NCI-H1048 (cell line): ENCODE measurements at places on chromosomes 11 and 22.

GRCh38 chr11:117230286-117230961 is 1.4 kb downstream of the PCSK7 start:
- no peak for DNase-seq

- no peak for DNase-seq
Measured at GRCh38 chr11:120261931-120262330, 22.0 kb downstream of the POU2F3 start.

- no peak for DNase-seq
Measured at GRCh38 chr11:46903846-46904245, 14.5 kb downstream of the LRP4 start.

DNA sequence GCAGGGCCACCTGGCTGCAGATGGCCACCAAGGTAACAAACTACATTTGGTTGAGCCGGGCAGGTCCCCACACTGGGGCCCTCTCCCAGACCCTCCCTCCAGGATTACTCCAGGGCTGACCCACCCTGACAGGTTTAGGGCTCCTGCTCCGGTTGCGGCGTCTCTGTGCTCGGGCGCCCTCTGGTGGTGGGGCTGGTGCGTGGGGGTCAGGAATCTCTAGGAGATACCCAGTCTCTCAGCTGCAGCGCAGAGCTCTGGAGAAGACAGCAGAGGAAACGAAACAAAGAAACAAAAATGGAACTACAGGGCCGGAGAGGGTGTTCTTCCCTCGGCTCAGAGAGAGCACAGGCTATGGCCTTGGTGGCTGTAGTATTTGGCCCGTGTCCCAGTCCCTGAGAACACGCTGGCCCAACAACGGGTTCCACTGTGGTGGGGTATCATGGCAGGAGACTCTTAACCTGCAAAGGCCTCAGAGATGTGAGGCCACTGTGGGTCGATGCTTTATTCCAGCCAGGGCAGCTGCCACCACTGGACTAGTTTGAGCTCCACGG is 2.4 kb downstream of the C11orf96 start:
- no peak for DNase-seq

DNA sequence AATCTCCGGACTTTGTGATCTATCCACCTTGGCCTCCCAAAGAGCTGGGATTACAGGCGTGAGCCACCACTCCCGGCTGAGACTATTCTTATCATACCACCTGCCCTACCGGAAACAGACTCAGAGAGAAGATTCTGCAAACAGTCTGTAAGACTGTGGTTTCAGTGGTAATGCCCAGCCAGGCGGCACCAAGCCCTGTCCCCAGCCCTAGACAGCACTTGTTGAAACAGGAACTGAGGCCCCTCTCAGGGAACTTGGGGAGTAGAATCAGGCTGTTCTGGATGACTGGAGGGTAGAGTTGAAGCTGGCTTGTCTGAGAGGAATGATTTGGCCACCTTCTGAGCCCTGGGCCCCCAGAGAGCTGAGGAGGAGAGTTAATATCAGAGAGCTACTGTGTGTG is 1.3 kb upstream of the INSC start:
- DNase-seq = no peak

- DNase-seq = no peak
Measured at GRCh38 chr11:110513846-110514437, 84.2 kb downstream of the FDX1 start.

GRCh38 chr11:27599217-27599616 is 92.6 kb upstream of the LIN7C start:
- no peak for DNase-seq

GRCh38 chr11:61816736-61817455 is at the start of gene FADS1:
Gene FADS1, minus strand, starts transcription at chr11:61817003. Its CDS starts 74 bp downstream, at chr11:61816929.
- DNase-seq = peak; percentile 68

DNA sequence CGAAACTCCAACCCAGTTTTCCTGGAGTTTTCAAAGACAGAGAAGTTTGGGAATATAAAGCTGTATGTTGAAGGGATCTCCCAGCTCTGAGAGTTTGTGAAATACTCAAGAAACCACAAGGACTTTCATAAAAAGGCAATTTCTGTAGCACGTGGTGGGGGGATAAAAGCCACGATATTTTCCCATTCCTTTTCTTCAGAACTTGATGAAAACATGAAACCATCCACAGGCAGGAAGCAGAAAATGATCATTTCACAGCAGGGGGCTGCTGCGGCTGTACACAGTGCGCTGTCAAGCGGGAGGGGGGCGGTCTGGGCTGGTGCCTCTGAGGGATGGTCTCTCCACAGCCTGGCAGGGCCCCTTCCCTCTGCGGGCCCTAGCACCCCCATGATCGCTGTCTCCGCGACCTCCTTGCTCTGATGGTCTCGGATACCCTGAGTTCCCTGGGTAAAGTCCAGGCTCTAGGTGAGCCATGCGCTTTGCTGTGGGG is 423.2 kb downstream of the MN1 start:
- no peak for DNase-seq

DNA sequence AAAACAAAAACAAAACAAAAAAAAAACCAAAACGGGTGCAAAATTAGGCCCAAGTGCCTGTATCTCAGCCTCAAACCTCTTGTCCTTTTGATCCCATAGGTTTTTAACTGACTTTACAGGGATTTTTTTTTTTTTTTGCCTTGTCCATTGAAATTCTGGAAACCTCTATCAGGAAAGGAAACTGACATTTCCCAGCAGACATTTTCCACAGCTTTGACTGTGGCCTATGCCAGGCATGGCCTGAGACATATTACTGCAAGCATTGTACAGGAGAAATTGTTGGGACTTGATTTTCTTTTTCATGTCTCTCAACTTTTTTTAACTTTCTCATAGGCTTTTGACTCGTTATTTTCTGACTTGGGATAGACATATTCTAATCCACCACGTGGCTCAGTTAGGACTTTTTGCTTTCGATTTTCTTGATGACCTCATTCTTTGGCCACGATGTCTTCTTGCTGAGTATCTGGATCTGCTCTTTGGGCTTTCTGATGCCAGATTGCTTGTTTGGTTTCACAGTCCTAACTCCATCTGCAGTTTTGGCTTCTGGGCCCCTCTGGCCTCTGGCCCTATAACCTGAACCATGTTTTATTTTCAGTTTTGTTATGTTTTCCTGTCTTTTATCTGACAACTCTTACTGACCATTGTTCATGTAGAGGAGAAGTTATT is 336.1 kb upstream of the C11orf87 start:
- no peak for DNase-seq

GRCh38 chr11:72981080-72981479 is 161.0 kb downstream of the FCHSD2 start:
- no peak for DNase-seq

GRCh38 chr22:29994943-29995342 is 85.3 kb upstream of the HORMAD2 start:
- DNase-seq = no peak

GRCh38 chr11:92765965-92766371 is 203.5 kb upstream of the MTNR1B start:
- DNase-seq = no peak

GRCh38 chr11:131756479-131757110 is 386.2 kb downstream of the NTM start:
- no peak for DNase-seq

DNA sequence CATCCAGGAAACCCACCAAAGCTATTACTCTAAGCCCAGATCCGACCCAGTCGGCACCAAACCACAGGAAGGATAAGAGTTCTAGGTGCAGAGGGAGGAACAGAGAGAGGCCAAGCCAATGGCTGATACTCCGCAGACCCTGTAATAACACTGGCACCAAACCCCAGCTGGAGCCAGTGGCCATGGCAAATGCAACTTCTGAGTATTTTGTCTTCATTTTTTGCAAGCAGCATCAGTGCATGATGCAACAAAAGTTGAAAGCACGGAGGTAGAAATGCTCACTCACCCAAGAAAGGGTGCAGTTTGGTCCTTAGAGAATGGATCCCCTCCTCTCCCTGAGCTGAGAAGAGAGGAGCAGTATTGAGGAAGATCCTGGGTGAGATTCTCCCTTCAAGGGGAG is 2.8 kb downstream of the TMEM121B start:
- DNase-seq = no peak

GRCh38 chr11:119578521-119579191 is 150.3 kb downstream of the NECTIN1 start:
- no peak for DNase-seq

DNA sequence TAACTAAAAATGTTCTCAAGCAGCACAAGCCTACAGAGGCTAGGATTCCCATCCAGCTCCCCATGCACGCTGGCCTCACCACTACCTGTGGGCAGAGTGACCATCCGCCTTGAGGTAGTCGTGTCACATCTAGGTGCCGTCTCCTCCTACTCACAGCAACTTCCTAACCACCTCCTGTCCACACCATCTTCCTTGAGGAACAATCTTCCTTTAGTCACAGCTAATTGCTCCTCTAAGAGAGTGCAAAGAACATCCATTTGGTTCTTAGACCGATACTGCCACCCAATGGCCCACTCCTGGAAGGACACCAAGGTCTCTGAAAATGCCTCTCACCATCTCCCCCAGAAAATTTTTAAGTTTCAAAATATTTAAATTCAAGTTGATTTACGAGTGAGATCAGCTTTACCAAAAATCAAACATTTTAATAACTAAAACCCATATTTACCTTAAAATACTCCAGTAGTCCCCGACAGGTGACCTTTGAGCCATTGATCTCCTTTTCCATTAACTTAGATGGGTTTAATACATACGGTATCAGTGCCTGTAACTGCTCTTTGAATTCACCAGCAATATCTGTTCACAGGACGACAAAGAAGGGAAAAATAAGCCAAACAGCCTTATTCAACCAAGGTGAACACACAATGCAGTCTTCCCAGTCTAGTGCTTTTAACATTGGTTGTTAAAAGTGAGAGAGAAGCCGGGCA is 21.7 kb upstream of the PLAAT3 start:
- DNase-seq = no peak

- no peak for DNase-seq
Measured at GRCh38 chr11:129018991-129019390, 76.3 kb upstream of the TP53AIP1 start.

DNA sequence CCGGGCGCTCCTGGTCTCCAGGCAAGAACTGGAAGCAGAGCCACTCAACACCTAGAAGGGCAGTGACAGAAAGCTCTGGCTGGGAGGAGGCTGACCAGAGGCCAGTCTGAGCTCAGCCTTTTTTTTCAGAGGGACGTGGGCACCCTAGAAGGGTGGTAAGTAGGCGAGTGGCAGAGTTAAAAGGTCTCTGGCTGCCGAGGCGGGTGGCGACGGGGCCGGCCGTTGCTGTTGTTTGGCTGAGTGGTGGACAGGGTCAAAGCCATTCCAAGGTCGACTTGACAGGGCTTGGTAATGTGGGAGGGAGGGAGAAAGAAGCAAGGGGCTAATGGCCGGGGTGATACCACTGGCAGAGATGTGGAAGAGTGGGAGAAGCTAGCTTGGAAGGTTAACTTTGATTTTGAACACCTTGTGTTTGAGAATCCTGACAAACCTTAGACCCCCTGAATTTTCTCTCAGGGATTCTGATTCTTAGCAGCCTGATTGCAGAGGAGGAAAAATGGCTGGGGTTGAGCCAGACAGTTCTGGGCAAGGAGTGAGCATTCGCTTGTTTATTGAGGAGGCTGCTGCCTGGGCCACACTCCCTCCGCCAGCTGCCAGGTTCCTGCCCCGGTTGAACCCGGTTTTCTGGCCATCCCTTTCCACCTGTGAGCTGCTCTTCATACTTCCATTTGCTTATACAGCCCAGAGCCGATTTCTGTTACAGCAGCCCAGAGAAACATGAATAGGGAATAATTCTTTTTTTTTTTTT is 868 bp upstream of the SYCE3 start:
- DNase-seq = no peak

GRCh38 chr11:2673250-2673610 is 26.6 kb downstream of the KCNQ1OT1 start:
- no peak for DNase-seq

- no peak for DNase-seq
Measured at GRCh38 chr11:57073128-57073527, 84.4 kb downstream of the OR5AK2 start.

- no peak for DNase-seq
Measured at GRCh38 chr11:65205602-65205967, 23.9 kb downstream of the CAPN1 start.

GRCh38 chr11:3170756-3171650 is 5.9 kb upstream of the OSBPL5 start:
- DNase-seq = no peak

GRCh38 chr11:69215784-69216415 is 60.2 kb downstream of the SMIM38 start:
- DNase-seq = no peak

GRCh38 chr11:104451197-104451893 is 287.4 kb upstream of the PDGFD start:
- DNase-seq = no peak
